Activated CD8-positive, alpha-beta memory T cell treated with anti-CD3 and anti-CD28 coated beads for 4 hours (primary cell): ENCODE measurements at places on chromosomes 11 and 22.

GRCh38 chr11:68016161-68016903 lies 6.2 kb downstream of the ALDH3B1 start:
- DNase-seq, result no peak

DNA sequence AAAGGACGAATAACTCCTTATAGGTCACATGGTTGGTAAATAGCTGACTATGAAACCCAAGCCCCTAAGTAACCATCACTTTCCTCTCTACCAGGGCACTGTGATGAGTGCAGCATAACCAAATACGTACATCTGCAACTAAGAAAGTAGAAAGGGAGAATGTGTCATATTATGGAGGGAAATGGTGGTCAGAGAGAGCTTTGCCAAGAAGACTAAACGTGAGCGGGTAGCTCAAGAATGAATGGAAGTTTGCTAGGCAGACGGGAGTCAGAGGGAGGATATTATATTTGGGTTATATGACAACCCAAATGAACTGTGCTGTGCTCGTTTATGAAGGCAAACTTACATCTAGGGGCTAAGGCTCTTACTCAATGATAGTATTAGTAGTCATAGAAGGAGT lies 537.3 kb downstream of the OPCML start:
- no peak for DNase-seq

- no peak for DNase-seq
Measured at GRCh38 chr22:29147331-29147899, 58.3 kb upstream of the EMID1 start.

DNA sequence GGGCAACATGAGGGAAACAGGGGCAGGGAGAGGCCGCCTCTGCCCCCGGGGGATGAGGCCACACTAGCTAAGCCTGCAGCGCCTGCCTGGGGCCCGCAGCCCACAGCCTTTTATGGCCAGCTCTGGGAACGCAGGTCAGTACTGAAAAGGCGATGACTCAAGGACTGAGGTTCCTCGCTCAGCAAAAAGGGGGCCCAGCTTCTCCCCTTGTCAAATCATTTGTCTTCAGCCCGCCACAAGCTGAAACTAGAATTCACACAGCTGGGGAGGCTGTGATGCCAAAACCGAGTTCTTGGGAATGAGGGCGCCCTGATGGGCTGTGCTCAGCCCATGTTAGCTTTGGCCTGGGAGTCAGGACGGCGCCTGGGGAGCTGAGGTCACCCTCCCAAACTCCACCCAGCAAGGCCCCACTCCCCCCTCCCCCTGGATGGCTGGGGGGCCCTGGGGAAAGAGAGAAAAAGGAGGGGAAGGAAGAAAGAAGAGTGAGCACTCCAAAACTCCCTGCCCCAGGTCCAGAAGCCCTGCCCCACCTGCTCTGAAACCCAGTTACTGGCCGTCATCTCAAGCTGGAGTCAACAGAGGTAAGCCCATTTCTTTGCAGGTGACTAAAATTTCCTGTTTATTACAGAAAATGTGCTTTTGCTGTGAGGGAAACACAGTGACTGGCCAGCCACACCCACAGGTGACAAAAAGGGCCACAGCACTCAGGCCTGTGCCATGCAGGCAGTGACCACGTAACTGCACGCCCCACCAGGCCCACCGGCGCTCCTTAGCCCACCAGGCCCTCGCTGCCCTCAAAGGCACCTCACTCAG lies 13.7 kb downstream of the EHD1 start:
- no peak for DNase-seq

DNA sequence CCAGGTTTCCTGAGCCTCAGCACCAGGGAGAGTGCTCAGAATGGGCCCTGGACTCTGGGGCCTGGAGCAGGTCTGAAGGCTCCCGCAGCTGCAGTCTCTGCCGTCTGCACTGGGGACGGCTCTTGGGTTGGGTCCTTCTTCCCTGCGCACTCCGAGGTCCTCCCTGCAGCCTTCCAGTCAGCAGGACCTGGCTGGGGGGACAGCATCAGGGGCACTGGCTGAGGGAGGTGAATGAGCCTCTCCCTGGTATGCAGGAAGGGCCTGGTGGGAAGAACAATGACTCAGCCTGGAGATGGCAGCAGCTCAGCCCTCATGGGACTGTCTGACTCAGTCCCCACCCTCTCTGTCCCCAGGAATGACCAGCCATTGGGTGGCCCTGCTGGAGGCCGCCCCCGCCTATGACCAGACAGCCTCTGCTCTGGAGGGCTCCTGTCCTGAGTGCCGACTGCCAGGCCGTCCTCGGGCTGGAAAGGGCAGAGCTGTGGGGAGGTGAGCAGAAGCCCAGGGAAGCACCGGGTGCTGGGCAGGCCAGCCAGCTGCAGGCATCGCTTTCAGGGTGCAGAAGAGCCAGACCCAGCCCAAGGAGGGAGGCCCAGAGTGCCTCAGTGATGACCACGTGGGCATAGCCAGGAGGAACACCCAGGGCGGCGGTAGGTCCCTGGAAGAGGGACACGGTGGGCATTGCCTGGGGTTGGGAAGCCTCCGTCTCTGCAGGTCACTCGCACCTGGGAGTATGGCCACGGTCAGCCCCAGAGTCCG lies 455.0 kb downstream of the BRD1 start:
- no peak for DNase-seq

DNA sequence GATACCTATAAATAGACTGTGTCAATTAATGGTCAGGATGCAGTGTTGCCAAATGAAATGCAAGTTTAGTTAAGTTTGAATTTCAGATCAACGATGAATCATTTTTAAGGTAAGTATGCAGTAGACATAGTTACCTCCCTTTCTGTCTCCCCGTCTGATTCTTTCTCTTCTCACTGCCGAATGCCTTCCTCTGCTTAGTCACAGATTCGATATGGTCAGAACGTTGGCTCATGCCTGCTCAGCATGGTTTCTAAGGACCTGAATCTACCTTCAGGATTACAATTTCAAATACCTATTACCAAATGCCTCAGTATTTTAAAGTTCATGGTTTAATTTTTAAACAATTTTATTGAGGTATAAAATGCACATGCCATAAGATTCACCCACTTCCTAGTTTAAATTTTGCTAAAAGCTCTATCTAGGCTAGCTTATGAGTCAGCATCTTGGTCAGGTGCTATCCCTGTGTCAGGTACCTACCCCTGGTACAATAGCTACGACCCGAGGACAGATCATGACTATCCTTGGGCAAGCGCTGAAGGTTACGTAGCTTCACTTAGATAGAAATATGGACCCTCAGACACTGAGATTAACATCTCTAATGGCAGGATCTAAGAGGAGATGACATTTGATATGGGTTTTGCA lies 78.2 kb upstream of the SPON1 start:
- no peak for DNase-seq
